Stimulated activated CD8-positive, alpha-beta memory T cell treated with anti-CD3 and anti-CD28 coated beads, Interleukin-7, amount 100 ng/mL, for 1 hour (primary cell): ENCODE measurements at places on chromosomes 5 and 9.

- no peak for DNase-seq
These were observed 49.8 kb downstream of the GABBR2 start for GRCh38 chr9:98658951-98659351.

GRCh38 chr5:128773378-128773777 lies 191.9 kb upstream of the SLC27A6 start:
- no peak for DNase-seq

DNA sequence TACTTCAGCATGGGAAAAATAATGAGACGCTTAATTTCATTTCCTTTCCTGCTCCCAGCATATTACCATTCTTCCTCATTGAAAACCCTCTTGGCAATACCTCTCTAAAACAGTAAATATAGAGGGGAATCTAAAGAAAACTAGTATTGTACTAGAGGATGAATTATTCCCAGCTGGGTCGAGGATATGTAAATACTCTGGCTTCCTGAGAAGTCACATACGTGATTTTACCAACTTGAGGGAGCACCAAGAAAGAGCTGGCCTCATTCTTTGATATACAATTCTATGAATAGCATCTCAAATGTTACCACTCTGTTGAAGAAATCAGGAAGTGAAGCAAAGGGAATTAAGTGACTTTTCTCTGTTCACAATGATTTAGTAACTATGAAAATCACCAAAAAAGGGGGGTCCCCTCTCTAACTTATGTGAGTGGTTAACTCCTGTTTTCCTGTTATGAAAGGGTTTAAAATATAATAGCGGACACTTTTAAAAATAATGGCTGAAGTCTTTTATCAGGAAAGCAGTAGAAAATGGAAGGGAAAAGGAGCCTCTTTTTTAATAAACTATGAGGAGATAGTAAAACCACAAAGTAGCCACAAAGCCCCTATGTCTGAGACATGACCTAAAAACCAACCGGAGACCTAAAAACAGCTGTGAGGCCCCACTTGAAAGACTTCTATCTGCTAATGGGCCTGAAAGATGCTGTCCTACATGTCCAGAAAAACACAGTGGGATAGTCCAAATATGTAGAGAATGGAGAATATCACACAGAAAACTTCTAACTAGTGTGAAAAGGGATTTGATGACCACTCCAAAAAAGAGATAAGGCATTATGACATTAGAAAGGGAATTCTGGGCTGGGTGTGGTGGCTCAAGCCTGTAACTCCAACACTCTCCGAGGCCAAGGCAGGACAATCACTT lies 42.6 kb downstream of the LPAR1 start:
- no peak for DNase-seq

DNA sequence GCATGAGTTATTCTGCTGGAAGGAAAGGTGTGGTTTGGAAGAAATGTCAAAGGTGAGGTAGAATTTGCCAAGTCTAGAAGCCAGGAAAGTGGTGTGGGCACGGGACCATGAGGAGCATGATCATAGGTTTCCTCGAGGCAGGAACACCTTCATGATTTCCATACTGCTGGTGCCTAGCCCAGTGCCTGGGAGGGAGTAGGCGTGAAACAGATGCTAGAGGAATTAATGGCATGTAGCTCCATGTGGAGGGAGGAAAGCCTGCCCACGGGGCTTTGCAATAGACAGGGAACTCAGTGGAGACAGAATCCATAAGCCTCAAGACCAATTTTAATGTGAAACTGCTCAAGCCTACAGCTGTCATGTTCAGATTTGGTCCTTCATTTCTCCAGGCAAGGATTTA lies 35.1 kb downstream of the TTLL11 start:
- DNase-seq: no peak

- no peak for DNase-seq
These were observed 19.1 kb downstream of the FSD1L start for GRCh38 chr9:105466898-105467455.

DNA sequence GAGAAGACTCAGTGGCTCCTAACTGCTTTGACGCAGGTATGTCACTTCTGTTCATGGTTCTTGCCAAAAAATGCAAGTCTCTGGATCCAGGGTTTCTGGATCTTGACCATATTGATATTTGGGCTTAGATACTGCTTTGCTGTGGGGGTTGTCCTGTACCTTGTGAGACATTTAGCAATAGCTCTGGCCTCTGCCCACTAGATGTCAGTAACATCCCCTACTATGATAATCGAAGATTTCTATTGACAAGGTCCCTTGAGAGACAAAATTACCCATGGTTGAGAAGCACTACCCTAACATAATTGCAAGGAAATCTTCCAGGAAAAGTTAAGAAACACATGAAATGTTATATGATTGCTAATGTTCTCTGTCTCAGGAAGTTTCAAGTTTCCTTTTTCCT lies 285.4 kb downstream of the TMEM232 start:
- no peak for DNase-seq

- DNase-seq: no peak
These were observed 126.5 kb upstream of the MAST4 start for GRCh38 chr5:66469684-66470083.

GRCh38 chr9:114911167-114911821 lies 19.1 kb downstream of the TNFSF8 start:
- DNase-seq: no peak

DNA sequence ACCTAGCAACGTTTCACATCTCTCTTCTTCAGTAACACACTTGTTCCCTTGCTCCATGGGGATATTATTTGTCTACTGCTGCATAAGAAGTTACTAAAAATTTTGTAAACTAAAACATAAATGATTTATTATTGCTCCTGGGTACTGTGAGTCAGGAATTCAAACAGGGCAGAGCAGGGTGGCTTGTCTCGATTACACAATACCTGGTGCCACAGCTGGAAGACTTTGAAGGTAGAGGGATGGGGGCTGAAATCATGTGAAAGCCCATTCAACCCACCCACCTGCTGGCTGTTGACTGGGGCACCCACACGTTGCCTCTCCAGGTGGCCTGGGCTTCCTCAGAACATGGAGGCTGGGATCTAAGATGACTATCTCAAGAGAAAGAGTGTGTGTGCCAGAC lies 213.2 kb downstream of the ESM1 start:
- no peak for DNase-seq

DNA sequence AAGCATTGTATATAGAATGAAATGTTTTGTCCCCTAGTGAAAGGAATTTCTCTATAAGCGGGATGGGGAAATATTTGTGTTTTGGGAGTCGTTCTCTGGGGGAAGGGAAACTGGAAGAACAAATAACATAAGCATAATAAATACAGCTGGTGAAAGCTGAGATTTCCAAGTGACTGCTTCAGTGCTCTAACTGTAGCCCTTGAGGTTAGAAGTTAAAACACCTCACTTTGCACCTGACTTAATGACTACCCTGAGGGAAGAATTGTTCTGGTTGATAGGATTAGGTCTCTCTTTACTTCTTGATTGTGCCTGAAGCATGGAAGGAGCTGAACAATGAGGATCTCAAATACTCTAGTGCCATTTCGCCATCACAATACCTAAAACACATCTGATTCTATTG lies 307.4 kb downstream of the MAN2A1 start:
- no peak for DNase-seq

DNA sequence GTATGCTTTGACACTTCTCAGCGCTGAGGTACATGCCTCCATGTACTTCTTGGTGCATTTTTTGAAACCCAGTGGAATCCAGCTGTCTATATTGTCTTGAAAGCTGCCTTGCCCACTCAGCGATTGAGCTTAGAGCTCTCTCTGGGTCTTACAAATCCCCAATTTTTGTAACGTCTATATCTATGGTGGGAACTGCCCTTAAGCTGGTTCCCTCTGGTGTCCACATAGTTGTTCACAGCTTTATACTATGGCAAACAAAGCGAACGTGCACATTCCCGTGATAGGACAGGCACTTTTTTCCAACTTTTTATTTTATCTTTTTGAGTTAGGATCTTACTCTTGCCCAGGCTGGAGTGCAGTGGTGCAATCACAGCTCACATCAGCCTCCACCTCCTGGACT lies 20.9 kb downstream of the CDHR2 start:
- no peak for DNase-seq

DNA sequence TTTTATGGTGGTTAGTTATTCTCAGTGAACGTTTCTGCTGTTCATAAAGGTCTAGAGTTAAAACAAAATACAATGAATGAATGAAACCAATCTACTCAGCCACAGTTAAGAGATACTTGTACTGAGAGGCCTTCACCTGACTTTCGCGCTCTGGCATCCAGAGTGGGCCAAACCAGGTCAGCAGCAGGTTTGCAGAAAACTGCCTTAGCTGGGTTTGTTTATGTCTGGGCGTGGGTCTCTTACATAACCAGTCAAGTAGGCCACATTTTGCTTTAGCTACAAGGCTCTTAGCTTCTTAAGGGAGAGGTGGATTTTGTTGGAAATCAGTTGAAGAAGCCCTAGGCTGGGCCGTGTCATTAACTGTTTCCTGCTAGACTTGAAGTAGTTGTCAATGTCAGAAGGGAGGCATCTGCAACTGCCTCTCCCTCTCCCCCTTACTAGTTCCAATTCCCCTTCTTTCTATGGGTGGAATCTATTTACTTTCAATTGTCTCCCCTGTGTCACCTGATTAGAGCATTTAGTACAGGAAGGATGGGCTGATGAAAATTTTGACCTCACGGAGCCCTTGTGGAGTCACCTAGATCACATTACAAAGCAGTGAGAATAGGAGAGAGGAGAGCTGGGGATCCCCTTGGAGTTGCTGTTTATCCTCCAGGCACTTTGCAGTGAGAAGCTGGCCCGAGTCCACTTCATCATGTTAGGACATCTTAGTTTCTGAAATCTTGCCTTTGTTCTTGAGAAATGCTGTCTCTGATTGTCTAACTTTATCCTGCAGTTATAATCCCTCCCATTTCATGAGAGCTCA lies 200.5 kb downstream of the ARHGEF28 start:
- DNase-seq: no peak

- DNase-seq: no peak
These were observed 350.0 kb downstream of the DEPDC1B start for GRCh38 chr5:60349891-60350415.

GRCh38 chr5:36045895-36046294 lies 20.8 kb downstream of the UGT3A2 start:
- DNase-seq: no peak

DNA sequence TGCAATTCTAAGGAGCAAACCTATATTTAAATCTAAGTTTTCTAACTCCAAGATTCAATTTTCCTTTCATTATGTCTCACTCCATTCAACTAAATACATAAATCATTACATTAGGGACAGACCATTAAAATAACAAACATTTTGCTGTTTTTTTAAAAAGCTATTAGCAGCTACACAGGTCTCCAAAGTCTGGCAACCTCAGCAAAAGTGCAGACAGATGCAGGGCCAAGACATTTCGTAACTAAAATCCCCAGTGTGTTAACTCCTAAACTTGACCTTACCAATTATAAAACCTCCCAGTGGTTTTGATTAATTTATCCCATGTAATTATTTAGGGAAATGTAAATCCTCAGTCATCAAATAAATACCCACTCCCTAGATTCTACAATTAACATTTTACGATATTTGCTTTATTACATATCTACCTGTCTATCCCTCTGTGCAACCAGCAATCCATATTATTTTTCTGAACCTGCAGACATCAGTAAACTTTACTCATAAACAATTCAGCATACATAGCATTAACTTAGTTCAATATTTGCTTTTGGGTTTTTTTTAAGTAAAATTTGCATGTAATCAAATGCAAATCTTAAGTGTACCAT lies 64.7 kb downstream of the RGS7BP start:
- no peak for DNase-seq

GRCh38 chr9:27157097-27157496 lies 48.1 kb downstream of the TEK start:
- no peak for DNase-seq

DNA sequence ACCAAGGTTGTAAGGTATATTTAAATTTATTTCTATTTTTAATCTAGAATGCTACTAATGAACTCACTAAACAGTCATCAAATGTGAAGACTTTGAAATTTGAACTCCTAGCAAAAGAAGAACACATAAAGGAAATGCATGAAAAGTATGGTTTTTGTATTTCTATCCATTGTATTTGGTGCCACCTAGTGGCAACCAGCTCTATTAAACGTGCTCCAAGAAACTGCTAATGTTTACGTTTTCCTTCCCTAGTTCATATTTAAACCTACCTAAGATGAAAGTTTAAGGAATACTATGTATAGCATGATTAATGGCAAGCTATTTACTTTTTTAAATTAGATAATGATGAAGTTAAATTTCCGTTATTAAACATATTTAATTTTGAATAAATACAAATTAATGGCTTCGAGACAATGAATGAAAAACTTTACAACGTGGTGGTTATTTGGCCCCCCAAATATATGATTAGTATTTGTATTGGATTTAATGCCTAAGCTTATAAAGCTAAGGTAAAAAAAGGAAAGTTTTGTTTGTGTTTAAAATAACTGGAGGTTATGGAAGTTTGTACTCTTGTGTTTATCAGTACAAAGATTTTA lies 115.9 kb upstream of the SH3GL2 start:
- DNase-seq: no peak

DNA sequence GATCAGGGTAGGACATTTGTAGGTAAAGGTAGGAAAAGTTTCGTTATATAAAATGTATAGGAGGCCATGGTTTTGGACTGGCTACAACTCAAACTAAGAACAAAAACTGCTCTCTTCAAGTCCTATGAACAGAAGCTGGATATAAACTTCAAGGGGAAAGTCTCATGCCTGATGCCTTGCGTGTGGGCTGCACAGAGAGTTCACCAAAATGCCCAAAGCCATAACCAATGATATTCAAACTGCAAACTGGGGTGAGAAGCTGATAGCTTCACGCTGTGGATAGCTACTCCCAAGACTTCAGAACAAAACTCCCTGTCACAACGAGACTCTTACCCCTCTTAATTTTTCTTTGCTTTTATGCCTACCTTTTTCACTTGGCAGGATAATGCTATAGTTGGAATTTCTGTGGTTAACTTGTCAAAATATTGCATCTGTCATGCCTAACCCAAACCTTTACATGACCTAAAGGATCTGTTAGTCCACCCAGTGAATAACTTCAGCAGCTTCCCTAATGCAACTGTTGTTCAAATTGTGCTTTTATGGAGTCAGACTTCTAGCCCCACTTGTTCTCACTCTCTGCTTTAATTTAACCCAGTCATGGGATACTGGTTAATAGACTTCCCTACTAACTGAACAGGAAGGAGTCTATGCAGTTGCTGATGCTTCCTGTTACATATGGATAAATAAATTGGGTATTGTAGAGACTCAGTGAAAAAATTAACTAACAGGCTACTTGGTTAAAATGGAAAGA lies 71.9 kb downstream of the SFXN1 start:
- DNase-seq: no peak

GRCh38 chr5:35533156-35533555 lies 84.5 kb upstream of the SPEF2 start:
- DNase-seq: no peak

- no peak for DNase-seq
These were observed 38.7 kb downstream of the JAKMIP2 start for GRCh38 chr5:147743678-147744374.

GRCh38 chr9:35619800-35620158 lies 1.6 kb upstream of the CD72 start:
- no peak for DNase-seq

DNA sequence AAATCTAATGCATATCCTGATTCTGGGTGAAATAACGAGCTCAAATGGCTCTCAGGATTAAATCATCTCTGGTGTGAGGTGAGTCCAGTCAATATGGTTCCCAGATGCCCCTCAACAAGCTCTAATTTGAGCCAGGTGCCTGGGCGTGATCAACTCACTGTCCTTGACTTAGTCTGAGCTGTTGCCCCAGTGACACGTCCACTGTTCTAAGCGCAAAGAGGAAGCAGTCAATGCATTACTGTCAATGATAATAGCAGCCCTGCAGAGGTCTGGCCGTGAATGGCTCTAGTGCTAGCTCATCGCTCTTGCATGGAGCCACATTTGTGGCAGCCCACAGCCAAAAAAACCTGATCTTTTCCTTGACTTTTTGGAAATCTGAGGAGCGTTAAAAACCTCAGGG lies 128.6 kb upstream of the EFNA5 start:
- DNase-seq: no peak
